Uterine smooth muscle cell (primary cell): ENCODE measurements at places on chromosomes 3 and 15. TPM values are rescaled to one million over a fixed set of nuclear protein-coding genes. Genes with fewer than 3 reads are reported as not detected.

LOXL1 gene
- 64.3 and 68.5 TPM in 2 replicates for total RNA-seq

FAM227B gene
- 2.7 and 5.5 TPM in 2 replicates for total RNA-seq

LRRC57 gene
- 13.2 and 15.7 TPM in 2 replicates for total RNA-seq

CPEB1 gene
- 34.7 and 35.2 TPM in 2 replicates for total RNA-seq

UNC45A gene
- total RNA-seq: 106 and 115 TPM in 2 replicates
